ENCODE measurements at places on chromosomes 2 and 18.
A peak's percentile ranks its signal among the peaks of the same experiment; 100 is the strongest.

GRCh38 chr2:62050456-62051045 lies 145.1 kb downstream of the COMMD1 start:
- no peak for DNase-seq

- no peak for DNase-seq
Measured at GRCh38 chr2:150567771-150568301, 80.4 kb upstream of the RND3 start.

DNA sequence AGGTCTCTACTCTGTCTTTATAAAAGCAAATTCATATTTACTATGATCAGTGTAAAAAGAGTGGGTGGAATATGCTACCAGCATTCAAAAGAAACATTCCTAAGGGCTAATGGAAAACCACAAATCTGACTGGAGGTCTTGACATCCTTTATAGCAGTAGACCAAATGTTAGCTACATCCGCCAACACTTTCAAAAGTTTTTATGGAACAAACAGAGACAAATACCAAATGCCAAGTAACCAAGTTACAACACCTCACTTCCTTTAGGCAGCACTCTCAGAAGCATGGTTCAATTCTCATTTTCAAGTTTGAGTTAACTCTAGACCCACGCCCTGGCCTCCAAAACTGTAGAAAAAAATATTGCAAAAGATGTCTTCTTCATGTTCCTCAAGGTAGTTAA lies 78.3 kb upstream of the SETBP1 start:
- no peak for DNase-seq

GRCh38 chr18:7760967-7761948 lies 194.1 kb downstream of the PTPRM start:
- no peak for DNase-seq

- DNase-seq, result no peak
Measured at GRCh38 chr18:28350821-28351220, 173.9 kb upstream of the CDH2 start.

GRCh38 chr18:63155169-63155852 lies 164.3 kb downstream of the BCL2 start:
- DNase-seq, result peak; percentile 83
